Umbilical cord (tissue), 2 donors: ENCODE measurements at places on chromosomes 1 and 21. TPM values are rescaled to one million over a fixed set of nuclear protein-coding genes. Genes with fewer than 3 reads are reported as not detected.

The COL24A1 gene
- 7.5 TPM for total RNA-seq

The TRIM67 gene
- total RNA-seq = 1.2 TPM

The KCNE2 gene
- total RNA-seq = 0.72 TPM

The CLDN17 gene
- not detected for total RNA-seq

The BRDT gene
- not detected for total RNA-seq

The SPATA6 gene
- total RNA-seq = 25.5 TPM

The HSD3B2 gene
- 2.9 TPM for total RNA-seq

The IFNLR1 gene
- 5.3 TPM for total RNA-seq

The ASCL5 gene
- not detected for total RNA-seq

The HMCN1 gene
- 29.6 TPM for total RNA-seq

The ETNK2 gene
- total RNA-seq = 7.2 TPM

The SLC9C2 gene
- 1.7 TPM for total RNA-seq

The TMPRSS15 gene
- total RNA-seq = 2.6 TPM

The WNT3A gene
- total RNA-seq = not detected

The ADAM30 gene
- total RNA-seq = 1.4 TPM

The CCNL2 gene
- total RNA-seq = 106 TPM

The EPHX1 gene
- total RNA-seq = 16.9 TPM

The RNASEL gene
- 19.5 TPM for total RNA-seq

The DCST1 gene
- not detected for total RNA-seq

The MCOLN2 gene
- total RNA-seq = not detected

The DIO1 gene
- not detected for total RNA-seq

The SV2A gene
- total RNA-seq = 3.6 TPM

The GNG4 gene
- total RNA-seq = 1.9 TPM

The ZNF326 gene
- 16.4 TPM for total RNA-seq

The ITLN2 gene
- not detected for total RNA-seq

The RNU1-1 gene
- total RNA-seq = under 0.01 TPM

The WNT2B gene
- 4.8 TPM for total RNA-seq

The DLGAP3 gene
- 0.24 TPM for total RNA-seq

The FCGR1A gene
- total RNA-seq = 23.8 TPM

The SMCP gene
- total RNA-seq = 3.6 TPM

The GUCA2A gene
- not detected for total RNA-seq

The TMPRSS3 gene
- total RNA-seq = 1.7 TPM

The LBR gene
- total RNA-seq = 75.4 TPM

The DYNLT5 gene
- 4.3 TPM for total RNA-seq

The GBP5 gene
- 3.9 TPM for total RNA-seq

The OR14A16 gene
- 2.6 TPM for total RNA-seq

The TNFAIP8L2 gene
- 2.2 TPM for total RNA-seq

The OR10J1 gene
- 6.7 TPM for total RNA-seq

The PTPN22 gene
- 3.1 TPM for total RNA-seq

The PCNT gene
- 15.9 TPM for total RNA-seq

The DCDC2B gene
- 0.72 TPM for total RNA-seq

The PROX1 gene
- 3.4 TPM for total RNA-seq

The SUSD4 gene
- total RNA-seq = 0.24 TPM

The TRIM62 gene
- 0.48 TPM for total RNA-seq

The SLC16A4 gene
- total RNA-seq = 14.4 TPM

The SH2D1B gene
- not detected for total RNA-seq

The PKP1 gene
- 21.9 TPM for total RNA-seq

The HSD3B1 gene
- total RNA-seq = 10.8 TPM

The AMPD1 gene
- total RNA-seq = not detected

The FNBP1L gene
- total RNA-seq = 33.5 TPM
